T-helper 2 cell treated with Interferon-gamma antibody and Interleukin-4, amounts not matched to agents 5 μg/mL and 100 μg/mL, for 36 hours (primary cell): ENCODE measurements at places on chromosomes 7 and 10.
A peak's percentile ranks its signal among the peaks of the same experiment; 100 is the strongest.

DNA sequence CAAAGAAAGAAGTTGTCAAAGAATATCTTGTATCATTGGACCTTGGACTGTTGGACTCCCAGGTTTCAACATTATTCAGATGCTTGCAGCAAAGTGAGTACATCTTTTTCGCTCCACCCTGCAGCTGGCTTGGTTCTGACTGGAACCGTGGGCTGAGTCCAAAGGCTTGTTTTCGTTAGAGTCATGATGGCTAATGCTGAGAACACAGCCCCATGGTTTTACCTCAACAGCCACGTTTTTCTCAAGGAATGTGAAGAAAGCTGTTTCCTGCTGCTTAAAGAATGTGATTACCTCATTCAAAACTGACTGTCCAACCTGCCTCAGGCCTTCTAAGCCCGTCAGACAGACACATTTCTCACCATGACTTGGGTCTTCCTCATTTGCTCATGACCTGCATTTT lies 69.5 kb downstream of the STEAP1B start:
- no peak for DNase-seq

DNA sequence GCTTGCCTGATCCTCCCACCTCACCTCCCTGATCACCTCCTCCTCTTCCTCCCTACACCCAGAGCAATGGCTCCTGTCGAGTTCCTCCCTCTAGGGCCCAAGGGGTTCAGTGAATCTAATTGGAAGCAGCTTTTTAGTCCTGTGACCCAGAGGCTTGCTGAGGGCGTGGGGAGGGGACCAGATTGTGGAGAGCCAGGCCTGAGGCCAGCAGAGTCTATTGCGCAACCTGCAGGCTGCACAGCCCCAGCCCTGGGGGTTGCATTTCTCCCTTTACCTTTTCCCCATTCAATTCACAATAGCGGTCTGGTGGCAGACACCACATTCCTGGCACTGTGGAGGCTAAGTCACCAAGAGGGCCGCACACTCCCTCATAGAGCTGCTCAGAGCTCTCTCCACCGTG lies 32.5 kb downstream of the GHRHR start:
- no peak for DNase-seq

DNA sequence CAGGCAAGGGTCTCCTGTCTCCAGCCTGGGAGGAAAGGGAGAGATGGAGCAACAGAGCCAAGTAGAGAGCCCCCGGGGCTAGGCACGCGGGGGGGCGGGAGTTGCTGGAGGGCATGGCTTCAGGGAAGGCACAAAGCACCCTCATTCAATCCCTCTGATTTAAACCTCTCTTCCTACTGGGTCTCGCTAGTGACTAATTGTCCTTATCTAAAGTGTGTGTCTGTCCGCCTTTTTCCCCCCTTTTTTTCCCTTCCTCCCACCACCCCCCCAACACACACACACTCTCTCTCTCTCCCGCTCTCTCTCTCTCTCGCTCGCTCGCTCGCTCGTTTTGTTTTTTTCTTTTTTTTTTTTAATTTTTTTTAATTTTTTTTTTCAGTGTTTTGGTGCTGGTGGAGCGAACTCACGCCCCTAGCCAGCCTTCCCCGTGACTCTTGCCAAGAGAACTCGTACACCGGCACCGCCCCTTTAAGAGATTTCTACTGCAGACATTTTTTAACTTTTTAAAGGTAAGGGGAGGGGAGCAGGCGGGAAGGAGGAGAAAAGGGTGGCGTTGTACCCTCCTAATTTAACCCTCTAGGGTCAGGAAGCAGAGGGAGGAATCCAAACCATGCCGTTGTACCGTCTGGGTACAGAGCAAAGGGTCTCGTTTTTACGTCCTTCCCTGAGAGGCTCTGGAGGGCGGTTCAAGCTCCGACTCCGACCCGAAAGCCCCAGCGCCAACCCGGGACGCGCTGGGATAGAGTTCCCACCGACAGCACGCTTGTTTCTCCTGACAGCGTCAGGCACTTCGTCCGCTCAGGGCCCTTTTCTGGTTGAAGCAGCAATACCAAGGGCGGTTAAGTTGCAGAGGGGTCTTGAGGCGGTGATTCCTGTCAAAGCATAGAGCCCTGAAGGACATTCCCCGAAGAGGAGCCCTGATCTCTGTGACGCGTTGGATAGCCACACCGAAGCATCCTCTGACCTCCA lies at the start of gene HPSE2:
TSS of gene HPSE2 (minus strand) at position 195 of the 969 bp plus-strand sequence.
- DNase-seq, result no peak

DNA sequence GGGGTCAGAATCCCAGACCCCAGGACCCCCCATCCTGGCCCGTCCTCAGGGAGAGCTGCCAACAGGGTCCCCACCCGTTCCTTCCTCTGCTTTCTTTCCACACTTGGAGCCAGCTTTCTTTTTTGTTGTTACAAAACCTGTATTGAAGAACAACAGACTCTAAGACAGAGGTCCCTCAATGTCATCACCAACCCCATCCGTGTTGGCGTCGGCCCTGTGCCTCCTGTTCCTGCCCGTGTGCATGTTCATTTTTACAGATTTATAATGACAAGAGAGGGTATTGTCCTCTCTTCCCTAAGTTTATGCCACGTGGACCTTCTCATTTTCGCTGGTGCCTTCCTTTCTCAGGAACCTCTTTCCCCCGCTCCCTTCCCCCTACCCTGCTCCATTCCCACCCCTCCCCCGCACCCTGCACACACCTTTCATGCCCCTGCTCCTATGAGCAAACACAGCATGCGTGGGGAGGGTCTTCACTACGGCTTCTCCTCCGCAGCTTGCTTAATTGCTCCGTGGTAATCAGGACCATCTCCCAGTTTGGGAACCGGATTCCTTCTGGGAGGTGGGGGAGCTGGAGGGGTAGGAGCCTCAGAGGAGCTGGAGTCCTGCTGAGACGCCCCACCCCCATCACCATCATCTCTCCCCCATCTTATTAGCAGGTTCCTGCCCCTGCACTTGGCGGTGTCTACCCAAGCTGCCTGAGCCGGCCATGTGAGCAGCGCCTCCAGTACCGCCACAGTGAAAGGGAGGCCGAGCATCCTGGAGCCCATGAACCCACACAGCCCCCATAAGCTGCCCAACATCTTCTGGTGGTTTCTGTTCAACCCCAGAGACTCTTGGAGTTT lies 88.0 kb upstream of the INSIG1 start:
- DNase-seq, result no peak

DNA sequence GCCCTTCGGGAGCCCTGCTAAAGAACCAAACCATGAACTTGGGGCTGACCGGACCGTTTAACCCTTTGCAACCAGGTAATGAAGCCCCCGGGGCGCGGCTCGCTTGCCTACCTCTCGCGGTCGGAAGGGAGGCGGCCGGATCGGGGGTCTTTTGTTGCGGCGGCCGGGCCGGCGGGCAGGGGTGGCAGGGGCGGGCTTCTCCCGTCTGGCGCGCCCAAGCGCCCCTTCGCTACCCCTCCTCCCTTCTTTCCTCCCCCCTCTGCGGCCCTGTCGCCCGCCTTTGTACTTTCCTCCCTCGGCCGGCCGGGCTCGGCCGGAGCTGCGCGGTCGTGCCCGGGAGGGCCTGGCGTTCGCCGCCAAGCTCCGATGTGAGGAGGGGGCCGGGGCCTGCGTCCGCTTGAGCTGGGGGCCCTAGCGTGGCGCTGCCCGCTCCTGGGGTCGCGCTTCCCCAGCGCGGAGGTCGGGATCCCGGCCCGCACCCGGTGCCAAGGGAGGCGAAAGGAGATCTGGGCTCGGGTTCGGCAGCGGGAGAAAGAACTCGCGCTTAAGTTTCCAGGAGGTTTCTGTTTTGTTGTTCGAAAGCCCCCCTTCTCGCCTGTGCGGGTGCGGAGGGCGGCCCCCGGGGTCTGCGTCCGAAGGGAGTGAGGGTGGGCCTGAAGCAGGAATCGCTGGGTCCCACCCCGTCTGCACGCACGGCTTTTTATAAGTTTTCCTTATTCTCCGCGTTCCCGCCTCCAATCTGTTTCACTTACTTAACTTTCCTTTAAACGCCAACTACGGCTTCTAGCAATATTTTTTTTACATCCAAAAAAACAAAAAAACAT lies 436.8 kb upstream of the GALNT17 start:
- DNase-seq, result no peak

- no peak for DNase-seq
Observed at GRCh38 chr10:21191512-21191911, 294.4 kb upstream of the NEBL start.

- no peak for DNase-seq
Observed at GRCh38 chr10:72170733-72171132, 45.1 kb upstream of the ANAPC16 start.

DNA sequence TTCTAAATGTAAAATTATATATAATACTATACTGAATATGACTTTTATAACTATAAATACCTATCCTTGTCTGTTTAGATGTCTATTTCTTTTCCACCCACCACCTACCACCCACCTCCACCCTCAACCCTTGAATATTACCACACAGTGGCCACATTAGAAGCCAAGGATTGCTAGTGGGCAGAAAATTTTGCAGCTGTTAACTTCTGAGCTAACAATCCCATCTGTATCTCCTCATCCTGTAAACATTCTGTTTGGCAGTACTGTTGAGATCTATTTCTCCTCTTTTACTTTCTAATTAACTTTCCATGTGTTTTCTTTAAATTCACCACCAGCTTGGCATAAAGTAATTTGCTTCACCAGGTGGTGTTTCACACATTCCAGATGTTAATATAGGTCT lies 281.1 kb upstream of the BMPER start:
- no peak for DNase-seq

DNA sequence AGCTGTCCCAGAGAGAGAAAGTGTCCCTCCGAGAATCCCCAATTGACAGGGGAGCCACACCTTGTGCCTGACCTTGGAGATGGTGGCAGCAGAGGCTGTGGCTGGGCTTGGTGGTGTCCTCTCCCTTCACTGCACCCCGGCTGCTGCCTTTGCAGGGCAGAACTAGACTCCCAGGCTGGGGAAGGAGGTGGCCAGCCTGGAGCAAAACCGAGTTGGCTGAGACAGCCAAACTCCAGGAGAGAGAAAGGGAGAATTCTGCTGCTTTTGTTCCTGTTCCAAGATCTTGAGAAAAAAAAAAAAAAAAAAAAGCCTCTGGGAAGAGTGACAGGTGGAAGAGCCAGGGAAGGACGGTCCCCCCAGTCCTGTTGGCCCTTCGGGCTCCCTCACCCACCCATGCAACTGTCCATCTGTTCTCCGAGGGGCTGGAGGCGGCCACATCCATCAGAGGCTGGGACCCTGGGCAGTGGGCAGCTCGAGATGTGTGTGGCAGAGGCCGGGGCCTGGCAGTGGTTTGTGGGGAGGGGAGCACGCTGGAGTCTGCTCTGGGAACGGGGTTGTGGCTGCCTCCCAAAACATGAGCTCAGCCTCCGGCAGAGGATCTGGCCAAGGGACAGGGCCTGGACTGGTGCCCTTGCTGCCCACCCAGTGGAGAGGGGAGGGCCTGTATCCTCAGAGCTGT lies 35.5 kb downstream of the CLIP2 start:
- DNase-seq, result no peak

DNA sequence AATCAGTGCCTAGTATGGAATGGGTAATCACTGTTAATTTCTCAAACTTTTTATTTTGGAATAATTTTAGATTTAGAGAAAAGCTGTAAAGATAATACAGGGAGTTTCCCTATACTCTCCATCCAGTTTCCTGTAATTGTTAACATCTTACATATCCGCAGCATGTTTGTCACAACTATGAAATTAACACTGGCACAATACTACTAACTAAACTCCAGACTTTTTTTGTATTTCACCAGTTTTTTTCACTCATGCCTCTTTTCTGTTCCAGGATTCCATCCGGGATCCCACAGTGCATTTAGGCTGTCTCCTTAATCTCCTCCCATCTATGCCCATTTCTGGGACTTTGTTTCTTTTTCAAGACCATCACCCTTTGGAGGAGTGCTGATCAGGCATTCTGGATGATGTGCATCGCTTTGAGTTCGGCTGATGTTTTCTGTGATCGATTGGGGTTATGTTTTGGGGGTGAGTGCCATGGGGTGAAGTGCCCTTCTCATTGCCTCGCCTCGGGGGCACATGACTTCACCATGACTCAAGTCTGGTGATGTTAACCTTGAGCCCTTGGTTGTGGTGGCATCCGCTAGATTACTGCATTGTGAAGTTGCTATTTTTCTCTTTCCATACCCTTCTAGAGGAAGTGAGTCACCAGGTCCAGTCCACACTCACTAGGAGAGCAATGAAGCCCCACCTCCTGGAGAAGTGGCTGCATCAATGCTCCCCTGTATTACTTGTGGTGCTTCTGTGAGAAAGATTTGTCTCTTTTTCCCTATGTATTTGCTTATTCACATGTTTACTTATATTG lies 43.9 kb upstream of the GRB10 start:
- peak; percentile 71 for DNase-seq

GRCh38 chr10:117878626-117879025 lies 168.1 kb downstream of the RAB11FIP2 start:
- DNase-seq, result no peak

- no peak for DNase-seq
Observed at GRCh38 chr7:124918662-124919061, 11.0 kb downstream of the POT1 start.

GRCh38 chr10:49679480-49679893 lies at the start of gene C10orf53:
TSS of gene C10orf53 (plus strand) at chr10:49679651. CDS start at chr10:49679698, 47 bp downstream.
- peak; percentile 51 for DNase-seq

GRCh38 chr10:117164592-117165537 lies 26.8 kb upstream of the VAX1 start:
- DNase-seq, result no peak
